CD4-positive, CD25-positive, alpha-beta regulatory T cell (primary cell): ENCODE measurements at places on chromosomes 12 and 14. TPM values are rescaled to one million over a fixed set of nuclear protein-coding genes. Genes with fewer than 3 reads are reported as not detected.

GRCh38 chr12:99605-100004 lies 33.0 kb downstream of the IQSEC3 start:
- no peak for DNase-seq
- no peaks in the 10 kb centered on the region for H3K36me3 ChIP-seq
- H3K27me3 ChIP-seq: no peaks in the 10 kb centered on the region
- H3K4me1 ChIP-seq: peaks cover 7% of the 10 kb centered on the region
- no peak overlapping the region for H3K4me3 ChIP-seq

DNA sequence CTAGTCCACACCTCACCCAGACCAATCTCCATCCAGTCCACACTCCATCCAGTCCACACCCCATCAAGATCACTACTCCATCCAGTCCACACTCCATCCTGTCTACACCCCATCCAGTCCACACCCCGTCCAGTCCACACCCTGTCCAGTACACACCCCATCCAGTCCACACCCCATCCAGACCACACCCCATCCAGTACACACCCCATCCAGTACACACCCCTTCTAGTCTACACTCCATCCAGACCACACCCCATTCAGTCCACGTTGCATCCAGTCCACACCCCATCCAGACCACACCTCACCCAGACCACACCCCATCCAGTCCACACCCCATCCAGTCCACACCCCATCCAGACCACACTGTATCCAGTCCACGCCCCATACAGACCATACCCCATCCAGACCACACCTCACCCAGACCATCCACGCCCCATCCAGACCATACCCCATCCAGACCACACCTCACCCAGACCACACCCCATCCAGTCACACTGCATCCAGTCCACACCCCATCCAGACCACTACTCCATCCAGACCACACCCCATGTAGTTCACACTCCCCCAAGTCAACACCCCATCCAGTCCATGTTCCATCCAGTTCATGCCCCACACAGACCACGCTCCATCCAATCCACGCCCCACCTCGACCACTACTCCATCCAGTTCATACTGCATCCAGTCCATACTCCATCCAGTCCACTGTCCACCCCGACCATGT lies 116.6 kb upstream of the RTL1 start:
- no peaks in the 10 kb centered on the region for H3K27me3 ChIP-seq
- H3K4me1 ChIP-seq: no peaks in the 10 kb centered on the region
- no peak for DNase-seq
- H3K27ac ChIP-seq: no peak overlapping the region
- H3K36me3 ChIP-seq: no peaks in the 10 kb centered on the region

DNA sequence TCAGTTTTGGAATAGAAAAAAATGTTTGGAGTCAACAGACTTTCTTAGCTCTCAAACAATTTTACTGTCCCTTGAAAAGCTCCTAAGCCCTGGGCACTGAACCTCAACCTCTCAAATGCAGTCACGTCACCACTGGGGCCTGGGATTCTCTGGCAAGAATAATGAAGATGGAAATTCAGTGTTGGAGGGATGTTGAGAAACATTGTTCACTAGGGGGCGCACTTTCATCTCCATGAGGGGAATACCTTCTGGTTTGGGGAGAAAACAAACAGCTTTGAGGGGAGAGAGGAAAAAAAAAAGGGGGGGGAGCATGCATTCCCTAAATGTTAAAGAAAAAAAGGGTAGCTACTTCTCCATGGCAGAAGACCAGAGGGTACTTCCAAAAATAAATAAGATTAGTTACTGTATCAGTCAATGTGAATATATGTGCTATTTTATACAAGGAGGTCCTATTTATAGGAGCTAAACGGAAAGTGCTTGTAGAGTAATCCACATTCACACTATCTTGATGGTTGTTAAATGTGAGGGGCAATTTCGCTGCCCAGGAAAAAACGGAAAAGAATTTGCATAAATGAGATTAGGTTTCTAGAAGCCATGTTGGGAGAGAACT lies 5.8 kb upstream of the TBPL2 start:
- H3K4me1 ChIP-seq: no peaks in the 10 kb centered on the region
- H3K36me3 ChIP-seq: no peaks in the 10 kb centered on the region
- no peaks in the 10 kb centered on the region for H3K27me3 ChIP-seq
- peak; percentile 38 for DNase-seq
- no peak overlapping the region for H3K27ac ChIP-seq

GRCh38 chr12:95997276-95997675 lies 1.1 kb upstream of the HAL start:
- no peak overlapping the region for H3K4me3 ChIP-seq
- no peaks in the 10 kb centered on the region for H3K27me3 ChIP-seq
- no peak for DNase-seq
- H3K36me3 ChIP-seq: peaks cover 12% of the 10 kb centered on the region
- no peak overlapping the region for H3K27ac ChIP-seq

- H3K4me3 ChIP-seq: no peak overlapping the region
- no peak for DNase-seq
- H3K36me3 ChIP-seq: no peaks in the 10 kb centered on the region
- H3K27me3 ChIP-seq: no peaks in the 10 kb centered on the region
- H3K27ac ChIP-seq: no peak overlapping the region
Measured at GRCh38 chr12:95470300-95470699, 3.7 kb upstream of the METAP2 start.

DNA sequence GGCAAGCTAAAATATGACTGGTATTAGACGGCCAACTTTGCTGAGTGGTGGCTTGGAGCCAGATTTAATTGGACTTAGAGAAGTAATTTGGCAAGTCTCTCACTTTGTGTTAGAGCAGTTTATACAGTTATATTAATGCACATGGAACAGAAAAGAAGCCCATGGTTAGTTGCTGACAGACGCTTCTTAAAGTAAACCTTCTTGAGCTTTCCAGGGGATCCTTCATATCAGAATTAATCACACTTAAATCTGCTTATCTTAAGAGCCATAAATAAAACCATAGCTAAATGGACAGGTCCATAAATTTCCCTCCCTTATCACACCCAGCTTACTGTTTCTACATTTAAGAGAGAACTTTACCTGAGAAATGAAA lies 9.6 kb downstream of the GSG1 start:
- DNase-seq: no peak
- no peaks in the 10 kb centered on the region for H3K36me3 ChIP-seq
- no peak overlapping the region for H3K27ac ChIP-seq
- no peak overlapping the region for H3K4me3 ChIP-seq
- peaks cover 12% of the 10 kb centered on the region for H3K4me1 ChIP-seq

DNA sequence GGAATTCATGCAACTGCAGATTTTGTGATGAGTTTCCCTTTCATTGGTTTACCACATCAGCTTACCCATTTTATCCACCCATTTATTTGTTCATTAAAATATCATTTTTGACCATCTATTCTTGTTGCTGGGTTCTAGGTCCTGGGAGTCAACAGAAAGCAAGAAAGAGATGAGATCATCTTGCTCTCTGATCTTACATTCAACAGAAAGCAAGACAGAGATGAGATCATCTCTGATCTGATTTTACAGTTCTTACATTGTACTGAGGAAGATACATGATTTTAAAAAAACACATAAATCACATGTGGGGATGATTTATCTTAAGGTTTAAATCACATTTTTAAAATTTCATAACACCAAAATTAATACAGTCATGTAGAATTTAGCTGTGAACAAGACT lies 2.3 kb downstream of the TAS2R46 start:
- no peak for DNase-seq
- no peak overlapping the region for H3K27ac ChIP-seq
- H3K27me3 ChIP-seq: no peaks in the 10 kb centered on the region
- H3K4me3 ChIP-seq: no peak overlapping the region

- peaks cover 24% of the 10 kb centered on the region for H3K4me1 ChIP-seq
- no peaks in the 10 kb centered on the region for H3K27me3 ChIP-seq
- no peak for DNase-seq
- H3K36me3 ChIP-seq: peaks cover 2% of the 10 kb centered on the region
- H3K27ac ChIP-seq: peak overlapping the region; percentile 77
- peak overlapping the region; percentile 97 for H3K4me3 ChIP-seq
Measured at GRCh38 chr14:64387232-64387781, 846 bp upstream of the MTHFD1 start.

GRCh38 chr14:32310876-32311275 lies 18.2 kb upstream of the AKAP6 start:
- DNase-seq: no peak
- no peak overlapping the region for H3K27ac ChIP-seq
- H3K4me1 ChIP-seq: no peaks in the 10 kb centered on the region
- H3K36me3 ChIP-seq: no peaks in the 10 kb centered on the region

DNA sequence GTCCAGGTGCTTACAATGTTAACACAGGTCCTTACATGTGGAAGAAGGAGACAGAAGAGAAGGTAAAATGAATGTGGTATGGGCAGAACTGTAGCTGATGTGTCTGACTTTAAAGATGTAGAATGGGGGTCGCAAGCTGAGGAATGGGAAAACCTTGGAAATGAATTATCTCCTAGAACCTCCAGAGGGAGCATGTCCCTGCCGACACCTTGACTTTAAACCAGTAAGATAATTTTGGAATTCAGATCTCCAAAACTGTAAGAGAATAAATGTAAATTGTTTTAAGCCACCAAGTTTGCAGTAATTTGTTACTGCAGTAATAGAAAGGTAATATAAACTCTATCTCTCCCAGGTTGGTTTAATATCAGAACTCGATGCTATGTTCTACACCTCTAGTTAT lies 80.1 kb upstream of the ALG10 start:
- H3K27ac ChIP-seq: no peak overlapping the region
- DNase-seq: no peak
- no peaks in the 10 kb centered on the region for H3K36me3 ChIP-seq
- H3K4me1 ChIP-seq: no peaks in the 10 kb centered on the region

DNA sequence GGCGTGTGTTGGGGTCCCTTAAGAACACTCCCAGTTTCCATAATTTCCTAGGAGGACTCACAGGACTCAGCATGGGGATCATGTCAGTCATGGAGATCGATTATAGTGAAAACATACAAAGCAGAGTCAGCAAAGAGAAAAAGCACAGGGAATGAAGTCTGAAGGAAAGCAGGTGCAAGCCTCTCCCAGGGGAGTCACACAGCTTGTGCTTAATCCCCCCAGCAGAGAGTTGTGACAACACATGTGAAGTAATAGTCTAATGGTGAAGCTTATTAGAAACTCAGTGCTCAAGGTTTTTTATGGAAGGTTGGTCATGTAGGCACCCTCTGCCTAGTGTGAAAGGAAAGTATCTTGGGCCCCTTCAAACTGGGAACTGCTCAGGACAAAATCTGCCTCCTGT lies 149.0 kb upstream of the SEL1L start:
- no peak overlapping the region for H3K27ac ChIP-seq
- H3K4me1 ChIP-seq: no peaks in the 10 kb centered on the region
- H3K36me3 ChIP-seq: no peaks in the 10 kb centered on the region
- no peak for DNase-seq

DNA sequence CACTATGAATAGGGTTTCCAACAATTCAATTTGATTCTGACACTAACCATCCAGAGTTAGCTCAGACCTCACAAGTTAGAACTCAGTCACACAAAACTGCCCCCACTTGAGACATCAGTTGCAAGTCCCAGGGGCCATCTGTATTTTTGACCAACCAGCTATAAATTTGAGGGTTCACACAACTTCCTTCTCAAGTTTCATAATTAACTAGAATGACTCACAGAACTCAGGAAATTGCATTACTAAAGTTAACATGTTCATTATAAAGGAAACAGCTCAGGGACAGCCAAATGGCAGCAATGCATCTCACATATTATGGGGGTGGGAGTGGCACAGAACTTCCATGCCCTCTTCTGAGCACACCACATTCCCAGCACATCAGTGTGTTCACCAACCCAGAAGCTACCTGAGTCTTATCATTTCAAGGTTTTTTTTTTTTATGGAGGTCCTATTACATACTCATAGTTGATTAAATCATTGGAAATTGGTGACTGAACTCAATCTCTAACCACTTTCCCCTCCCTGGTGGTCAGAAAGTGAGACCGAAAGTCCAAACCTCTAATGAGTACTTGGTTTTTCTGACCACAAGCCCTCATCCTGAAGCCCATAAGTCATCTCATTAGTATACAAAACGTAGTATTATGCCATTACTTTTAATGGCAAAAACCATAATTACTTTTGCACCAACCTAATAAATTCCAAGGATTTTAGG lies 1721.5 kb upstream of the SEL1L start:
- no peak for DNase-seq
- H3K36me3 ChIP-seq: no peaks in the 10 kb centered on the region
- H3K27ac ChIP-seq: no peak overlapping the region
- H3K27me3 ChIP-seq: no peaks in the 10 kb centered on the region

Gene FSCB
- total RNA-seq: not detected

Gene KLRG1
- total RNA-seq: 4.8 TPM

Gene KRT77
- total RNA-seq: not detected

Gene PTPRQ
- total RNA-seq: not detected
